NCI-H1092 treated with DMSO at 0.1 percent for 48 hours (cell line): ENCODE measurements at places on chromosomes 2 and 18.

- no peak for DNase-seq
These were observed 11.3 kb downstream of the GLS start for GRCh38 chr2:190891889-190892288.

DNA sequence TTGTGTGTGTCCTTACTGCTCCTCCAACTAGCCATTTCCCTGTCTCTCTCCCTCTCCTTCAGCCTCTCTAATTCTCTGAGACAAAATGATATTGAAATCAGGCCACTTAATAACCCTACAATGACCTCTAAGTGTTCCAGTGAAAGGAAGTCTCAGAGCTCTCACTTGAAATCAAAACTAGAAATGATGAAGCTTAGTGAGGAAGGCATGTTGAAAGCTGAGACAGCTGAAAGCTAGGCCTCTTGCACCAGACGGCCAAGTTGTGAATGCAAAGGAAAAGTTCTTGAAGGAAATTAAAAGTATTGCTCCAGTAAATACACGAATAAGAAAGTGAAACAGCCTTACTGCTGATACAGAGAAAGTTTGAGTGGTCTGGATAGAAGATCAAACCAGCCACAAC, 72.9 kb downstream of the PRKCE start:
- no peak for DNase-seq

- DNase-seq, result no peak
These were observed 51.0 kb upstream of the NBEAL1 start for GRCh38 chr2:202963712-202964111.

DNA sequence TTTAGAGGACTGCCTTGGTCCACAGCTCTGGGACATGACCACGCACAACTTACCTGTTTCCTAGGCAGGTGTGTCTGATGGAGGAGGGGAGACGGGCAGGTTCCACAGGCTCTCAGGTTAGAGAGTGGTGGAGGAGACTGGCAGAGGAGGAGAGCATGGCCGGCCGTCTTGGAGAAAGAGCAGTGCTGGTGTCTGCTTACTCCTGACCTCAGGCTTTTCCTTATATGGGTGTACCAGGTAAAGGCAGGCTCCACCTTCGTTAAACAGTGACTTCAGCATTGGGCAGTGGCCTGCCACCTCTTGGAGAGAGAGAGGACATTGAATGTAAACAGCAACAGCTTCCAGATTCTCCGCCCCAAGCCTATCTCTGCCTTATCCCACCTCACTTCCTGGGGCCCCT, at the start of gene CAPN13:
TSS of gene CAPN13 (minus strand) at position 198 of the 400 bp plus-strand sequence. CDS start 20,121 bp downstream, outside the sequence.
- DNase-seq, result no peak

DNA sequence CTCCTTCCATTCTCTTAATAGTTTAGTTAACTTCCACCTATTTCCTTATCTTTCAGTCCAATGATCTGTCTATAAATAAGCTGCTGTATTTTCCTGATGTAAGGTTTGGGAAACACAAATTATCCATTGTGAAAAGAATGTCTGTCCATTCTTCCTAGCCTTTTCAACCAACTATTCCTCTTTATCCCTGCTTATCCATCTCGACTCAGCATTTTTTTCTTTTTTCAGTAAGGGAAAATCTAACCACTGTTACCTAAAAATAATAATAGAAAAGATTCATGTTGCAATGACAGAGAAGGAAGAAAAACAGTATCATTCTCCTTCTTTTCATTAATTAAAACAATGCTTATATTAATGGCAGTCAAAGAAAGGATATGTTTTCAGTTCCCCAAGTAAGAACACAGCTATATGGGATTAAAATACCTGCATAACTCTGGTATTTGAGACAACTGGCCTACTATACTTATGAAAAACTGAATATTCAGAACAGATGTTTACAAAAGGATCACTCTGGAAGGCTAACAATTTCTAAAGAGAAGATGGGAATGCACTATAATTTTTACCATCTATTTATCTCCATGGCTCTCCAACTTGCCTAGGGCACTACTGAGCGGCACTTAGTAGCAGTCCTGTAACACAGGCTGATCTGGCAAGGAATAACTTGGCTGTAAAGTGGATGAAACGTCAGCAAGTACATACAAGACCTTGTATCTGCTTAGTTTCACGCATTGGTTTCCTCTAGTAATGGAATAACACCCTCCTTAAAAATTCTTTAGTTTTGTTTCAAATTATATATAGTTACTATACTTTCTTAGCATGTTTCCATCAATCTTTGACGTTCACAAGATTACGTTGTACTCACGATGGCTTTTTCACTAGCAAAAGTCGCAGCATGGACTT, 57.2 kb downstream of the RTTN start:
- no peak for DNase-seq

DNA sequence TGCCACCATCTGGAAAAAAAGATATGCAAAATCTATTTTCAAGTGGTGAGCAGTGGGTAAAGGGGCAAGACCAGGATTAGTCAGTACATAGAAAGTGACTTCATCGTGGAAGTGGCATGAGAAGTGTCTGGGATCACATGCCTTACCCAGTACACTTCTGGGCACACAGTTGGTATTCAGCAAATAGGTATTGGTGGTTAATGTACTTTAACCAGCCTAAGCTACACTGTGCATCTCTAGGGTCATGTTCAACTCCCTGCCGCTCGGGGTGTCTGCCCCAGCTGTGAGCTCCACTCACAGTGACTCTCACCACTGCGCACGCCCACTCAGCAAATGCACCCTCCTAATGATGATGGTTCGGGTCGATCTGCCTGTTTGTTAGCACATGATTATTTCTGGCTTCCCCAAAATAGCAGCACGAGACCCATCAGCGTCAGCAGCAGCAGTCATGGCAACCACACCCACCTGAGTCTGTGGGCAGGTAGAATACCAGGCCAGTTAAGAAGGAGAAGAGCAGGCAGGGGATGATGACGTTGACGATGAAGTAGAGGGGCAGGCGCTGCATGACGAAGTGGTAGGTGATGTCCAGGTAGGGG, 11.1 kb downstream of the CHRNA1 start:
- DNase-seq, result no peak

- DNase-seq, result peak; percentile 29
These were observed 57.1 kb downstream of the ADCYAP1 start for GRCh38 chr18:961644-962355.

DNA sequence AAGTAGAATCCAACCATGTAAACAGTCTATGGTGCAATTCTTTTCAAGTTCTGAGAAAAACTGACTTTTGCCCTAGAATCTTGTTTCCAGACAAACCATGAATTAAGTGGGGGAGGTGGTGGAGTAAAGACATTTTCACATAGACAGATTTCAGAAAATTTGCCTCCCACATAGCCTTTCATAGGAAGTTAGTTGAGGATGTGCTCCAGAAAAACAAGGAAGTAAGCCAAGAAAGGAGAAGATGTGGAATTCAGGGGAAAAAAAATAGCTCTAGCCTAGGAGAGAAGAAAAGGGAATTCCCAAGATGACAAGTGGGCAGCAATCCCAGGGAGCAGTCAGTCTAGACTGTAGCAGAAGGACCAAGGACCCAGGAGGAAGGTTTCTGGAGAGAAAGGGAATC, 17.4 kb downstream of the RUFY4 start:
- DNase-seq, result no peak

- no peak for DNase-seq
These were observed 67.4 kb downstream of the TXNL1 start for GRCh38 chr18:56570978-56571377.
